ENCODE measurements at places on chromosomes 4 and X.

DNA sequence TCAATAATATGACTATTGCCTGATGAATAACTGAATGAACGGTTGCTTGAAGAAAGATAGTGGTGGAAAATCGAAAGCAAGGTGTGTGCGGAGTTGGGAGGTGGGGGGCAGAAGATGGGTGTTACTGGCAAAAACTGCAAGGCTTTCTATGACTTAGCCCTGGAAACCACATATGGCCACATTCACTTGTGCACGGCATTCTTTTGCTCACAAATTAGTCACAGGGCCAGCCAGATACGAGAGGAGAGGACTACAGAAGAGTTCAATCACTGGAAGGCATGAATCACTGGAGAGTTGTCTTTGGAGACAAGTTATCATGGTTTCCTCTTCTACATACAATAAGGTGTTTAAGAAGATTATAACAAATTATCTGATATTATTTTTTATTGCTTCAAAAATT is 626.5 kb upstream of the CPEB2 start:
- DNase-seq = no peak

DNA sequence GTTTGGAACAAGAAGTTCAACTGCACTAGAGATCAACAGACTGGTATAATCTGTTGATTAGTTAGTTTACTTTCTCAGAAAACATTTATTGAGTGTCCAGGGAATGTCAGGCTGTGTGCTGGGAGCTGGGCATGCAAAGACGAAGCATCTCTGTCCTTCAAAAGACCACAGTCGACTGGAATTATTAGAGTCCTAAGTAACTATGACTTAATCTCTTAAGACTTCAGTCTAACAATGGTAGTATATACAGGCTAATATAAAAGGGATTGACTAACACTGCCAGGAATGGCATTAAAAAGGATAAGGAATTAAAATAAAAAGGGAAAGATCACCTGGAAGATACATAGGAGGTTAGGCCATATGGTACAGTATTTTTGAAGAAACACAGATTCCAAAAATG is 128.7 kb downstream of the WDFY3 start:
- DNase-seq = no peak

GRCh38 chr4:44462259-44462658 is 13.7 kb upstream of the KCTD8 start:
- DNase-seq = no peak

GRCh38 chr4:89595125-89595789 is 241.7 kb downstream of the SNCA start:
- no peak for DNase-seq

DNA sequence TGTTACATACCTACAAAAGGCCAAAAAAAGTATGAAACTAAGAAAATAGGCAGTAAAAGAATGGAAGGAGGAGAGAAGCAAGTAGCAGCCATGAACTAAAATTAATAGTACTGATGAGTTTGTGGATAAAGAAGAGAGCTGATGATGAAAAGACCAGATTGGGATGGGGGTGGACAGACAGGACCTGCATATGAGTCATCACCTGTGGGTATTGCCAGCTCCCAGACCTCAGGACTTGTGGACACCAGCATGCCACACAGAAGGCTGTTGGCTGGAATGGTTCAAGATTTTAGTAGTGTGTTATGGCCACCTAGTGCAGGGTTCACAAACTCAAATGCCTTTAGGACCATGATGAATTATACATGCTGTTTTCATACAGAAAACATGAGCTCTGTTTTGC is 58.9 kb downstream of the ARX start:
- DNase-seq = no peak

DNA sequence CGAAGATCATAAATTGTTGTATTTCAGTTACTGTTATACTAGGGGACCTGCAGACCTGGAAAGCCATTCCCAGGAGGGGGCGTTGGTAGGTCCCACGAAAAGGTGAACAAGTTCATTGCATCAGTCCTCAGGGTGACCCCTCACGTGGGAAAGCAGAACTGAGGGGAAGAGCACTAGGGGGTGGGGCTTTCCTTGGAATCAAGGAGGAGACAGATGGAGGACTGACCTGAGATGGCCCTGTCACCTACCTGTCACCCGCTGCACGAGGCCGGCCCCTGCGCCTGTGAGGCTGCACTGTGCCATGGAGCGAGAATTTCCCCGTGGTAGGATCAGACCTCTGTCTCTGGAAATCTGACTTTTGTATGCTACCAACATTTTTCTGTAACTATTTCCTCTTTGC is 41.8 kb upstream of the CLDN24 start:
- DNase-seq = no peak

DNA sequence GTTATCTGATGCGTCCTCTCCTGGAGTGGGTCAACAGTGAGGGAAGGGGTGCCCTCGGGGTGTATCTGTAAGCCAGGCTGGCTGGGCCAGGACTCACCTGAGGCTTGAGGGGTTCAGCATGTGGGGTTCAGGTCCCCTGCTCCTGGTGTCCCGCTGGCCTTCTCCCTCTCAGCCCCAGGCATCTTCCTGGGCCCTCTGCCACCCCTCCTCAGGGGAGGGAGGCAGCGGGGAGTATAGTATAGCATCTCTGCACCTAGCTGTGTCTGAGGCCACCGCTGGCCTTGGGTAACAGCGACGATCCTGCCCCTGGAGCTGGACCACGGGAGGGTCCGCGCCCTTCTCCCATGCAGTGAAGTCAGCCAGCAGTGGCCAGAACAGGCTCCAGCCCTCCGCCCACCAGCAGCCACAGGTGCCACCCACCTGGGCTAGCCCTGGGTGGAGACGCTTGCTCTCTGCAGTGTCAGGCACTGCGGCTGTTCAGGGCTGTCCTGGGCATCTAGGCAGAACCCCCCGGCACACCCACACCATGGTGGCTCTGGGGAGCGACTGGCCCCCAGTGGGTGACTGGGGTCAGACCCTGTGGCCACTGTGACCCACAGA is 110.7 kb upstream of the NKX1-1 start:
- no peak for DNase-seq

DNA sequence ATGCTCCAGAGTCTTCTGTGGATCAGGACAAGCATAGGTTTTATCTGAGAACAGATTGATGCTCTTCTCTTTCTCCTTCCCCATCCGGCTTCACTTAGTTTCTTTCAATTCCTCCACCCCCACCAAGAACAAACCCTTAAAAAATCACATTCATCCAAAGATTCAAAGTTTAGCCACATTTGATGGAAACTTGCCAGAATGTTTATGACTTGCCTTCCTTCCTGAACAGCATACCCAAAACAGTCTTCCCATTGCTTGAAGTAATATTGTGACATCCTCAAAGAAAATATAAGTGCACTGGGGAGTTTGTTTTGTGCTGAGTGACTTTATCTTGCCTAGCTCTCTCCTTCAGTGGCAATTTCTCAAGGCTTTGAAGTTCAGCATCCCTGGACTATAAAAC is 83.0 kb downstream of the MAGEB17 start:
- DNase-seq = no peak

GRCh38 chr4:99835942-99836341 is 19.3 kb downstream of the DAPP1 start:
- no peak for DNase-seq

- DNase-seq = no peak
Observed at GRCh38 chrX:25343060-25343459, 327.3 kb upstream of the ARX start.

DNA sequence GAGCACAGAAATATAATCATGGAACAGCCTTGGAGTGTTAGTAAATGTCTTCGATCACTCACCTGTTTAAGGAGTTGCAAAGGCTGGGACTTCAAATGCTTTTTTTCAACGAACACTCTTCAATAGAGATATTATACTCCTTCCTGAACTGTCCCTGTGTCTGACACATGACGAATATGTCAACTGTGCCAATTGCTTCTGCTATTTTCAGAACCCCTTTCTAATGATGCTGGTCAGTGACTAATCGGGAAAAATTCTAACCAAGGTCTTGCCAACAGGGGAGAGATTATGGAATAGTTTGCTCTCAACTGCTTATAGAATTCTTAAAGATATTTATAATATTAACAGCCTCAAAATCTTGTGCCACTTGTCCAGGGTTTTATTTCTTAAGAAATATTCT is 8.5 kb upstream of the KLHL34 start:
- DNase-seq = no peak

DNA sequence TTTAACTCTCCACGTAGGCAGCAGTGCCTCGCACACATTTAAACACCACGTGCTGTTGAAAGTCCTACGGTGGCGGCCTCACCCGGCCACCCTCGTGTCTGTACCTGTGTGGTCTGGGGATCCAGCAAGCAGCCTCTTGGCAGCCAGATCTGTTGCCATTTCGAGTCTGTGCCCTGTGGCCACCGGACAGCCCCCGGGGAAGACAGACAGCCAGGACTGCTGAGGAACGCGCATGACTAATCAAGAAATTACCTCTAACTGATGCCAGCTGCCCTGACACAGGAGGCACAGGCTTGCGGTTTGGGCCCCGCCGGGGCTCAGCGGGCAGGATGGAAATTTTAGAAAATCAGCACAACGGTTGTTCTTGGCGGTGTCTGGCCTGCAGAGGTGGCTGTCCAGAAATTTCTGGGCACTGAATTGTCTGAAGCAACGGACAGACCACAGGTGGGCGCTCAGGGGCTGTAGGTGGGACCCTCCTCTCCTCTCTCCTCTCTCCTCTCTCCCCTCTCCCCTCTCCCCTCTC is 15.6 kb upstream of the ASMTL start:
- no peak for DNase-seq
